ENCODE measurements at places on chromosomes 4 and X.

DNA sequence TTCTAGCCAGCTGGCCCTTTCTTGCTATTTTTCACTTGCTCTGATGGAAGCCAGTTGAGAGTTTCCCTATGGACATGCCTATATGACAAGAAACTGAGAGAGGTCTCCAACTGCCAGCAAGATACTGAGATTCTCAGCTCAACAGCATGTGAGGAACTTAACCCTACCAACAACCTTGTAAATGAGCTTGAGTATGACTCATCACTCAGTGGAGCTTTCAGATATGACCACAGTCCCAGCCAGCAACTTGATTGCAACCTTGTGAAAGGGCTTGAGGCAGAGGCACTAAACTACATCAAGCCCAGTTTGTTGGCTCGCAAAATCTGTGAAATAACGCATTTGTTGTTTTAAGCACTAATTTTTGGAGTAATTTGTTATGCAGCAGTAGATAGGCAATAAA, 175.8 kb downstream of the COMMD8 start:
- no peak for DNase-seq

- DNase-seq, result no peak
Measured at GRCh38 chr4:151573945-151574344, 165.0 kb downstream of the FHIP1A start.

- no peak for DNase-seq
Measured at GRCh38 chr4:89469516-89469915, 161.9 kb upstream of the GPRIN3 start.

DNA sequence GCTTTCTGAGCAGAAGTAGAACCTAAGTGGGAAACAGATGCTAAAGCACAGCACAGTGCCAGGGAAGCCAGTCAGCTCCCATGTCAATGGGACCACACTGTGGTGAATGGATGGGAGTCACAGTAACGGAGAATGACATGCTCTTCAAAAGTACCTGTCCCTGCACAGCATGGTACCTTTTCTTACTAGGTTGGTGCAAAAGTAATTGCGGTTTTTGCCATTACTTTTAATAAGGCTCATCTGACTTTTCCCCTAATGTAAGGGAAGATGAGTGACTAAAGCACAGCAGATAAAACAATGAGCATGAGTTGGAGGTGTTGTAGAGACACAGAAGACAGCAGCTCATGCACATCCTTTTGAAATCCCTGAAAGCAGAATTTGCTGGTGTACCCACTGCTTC, 62.3 kb downstream of the CCNG2 start:
- no peak for DNase-seq
